ENCODE measurements at places on chromosomes 7 and 10.

GRCh38 chr10:71635867-71636266 lies 83.7 kb downstream of the C10orf105 start:
- no peak for DNase-seq

- DNase-seq: no peak
Measured at GRCh38 chr10:8462565-8462964, 408.1 kb downstream of the GATA3 start.

DNA sequence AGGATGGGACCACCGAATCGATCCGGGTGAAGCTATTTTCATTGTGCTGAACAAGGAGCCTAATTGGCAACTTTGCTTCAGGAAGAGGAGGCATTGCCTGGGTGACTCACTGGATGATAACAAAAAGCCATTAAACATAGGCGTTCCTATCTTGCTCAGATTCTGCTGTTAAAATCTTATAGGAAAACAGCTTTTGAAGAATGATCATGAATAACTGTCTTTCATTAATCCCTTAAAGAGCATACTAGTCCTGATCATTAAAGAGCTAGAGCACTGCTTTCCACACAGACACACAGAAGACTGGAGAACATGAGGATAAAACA lies 174.2 kb upstream of the IMMP2L start:
- DNase-seq: no peak

DNA sequence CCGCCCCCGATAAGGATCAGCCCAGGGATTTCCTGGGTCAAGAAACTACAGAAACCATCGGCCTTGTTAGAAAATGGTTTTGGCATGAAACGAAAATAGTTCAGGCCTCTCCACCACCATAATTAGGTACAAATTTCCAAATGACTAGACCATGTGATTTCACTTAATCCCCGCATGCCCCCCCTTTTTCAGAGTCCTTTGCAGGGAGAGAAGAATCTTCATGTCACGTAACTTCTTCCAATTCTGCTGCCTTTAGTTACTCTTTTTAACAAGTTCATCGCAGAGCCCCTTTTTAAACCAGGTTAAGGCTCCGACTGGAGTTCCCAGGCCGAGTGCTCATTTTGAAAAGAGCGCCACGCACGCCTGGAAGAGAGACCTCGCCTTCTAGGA lies 3.4 kb downstream of the PDGFA start:
- no peak for DNase-seq

- DNase-seq: no peak
Measured at GRCh38 chr7:233249-234035, 41.1 kb downstream of the FAM20C start.

- no peak for DNase-seq
Measured at GRCh38 chr7:155166673-155167370, 96.7 kb downstream of the HTR5A start.

- no peak for DNase-seq
Measured at GRCh38 chr10:123013456-123014419, 4.9 kb downstream of the ACADSB start.

- no peak for DNase-seq
Measured at GRCh38 chr10:88386204-88386788, 196.8 kb downstream of the RNLS start.

DNA sequence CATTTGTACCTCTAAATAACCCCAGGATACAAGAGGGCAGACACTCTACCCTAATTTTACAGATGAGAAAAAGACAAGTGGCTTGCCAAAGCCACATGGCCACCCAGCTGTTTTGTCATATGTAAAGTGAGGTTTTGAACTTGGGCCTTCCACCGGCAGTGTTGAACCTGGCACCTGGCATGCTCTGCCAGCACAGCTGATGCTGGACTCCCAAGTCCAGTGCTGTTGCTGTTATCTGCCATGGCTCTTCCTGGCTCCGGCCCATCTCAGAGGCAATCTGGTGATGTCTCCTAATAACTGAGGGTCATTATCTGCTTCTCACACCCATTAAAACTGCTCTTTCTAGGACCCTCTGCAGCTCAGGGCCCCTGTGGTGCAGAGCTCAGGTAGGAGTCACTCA lies 25.0 kb downstream of the BCCIP start:
- no peak for DNase-seq

- no peak for DNase-seq
Measured at GRCh38 chr10:32964270-32964669, 6.2 kb upstream of the ITGB1 start.

GRCh38 chr10:22427890-22428571 lies 82.7 kb downstream of the SPAG6 start:
- DNase-seq: peak; percentile 24

DNA sequence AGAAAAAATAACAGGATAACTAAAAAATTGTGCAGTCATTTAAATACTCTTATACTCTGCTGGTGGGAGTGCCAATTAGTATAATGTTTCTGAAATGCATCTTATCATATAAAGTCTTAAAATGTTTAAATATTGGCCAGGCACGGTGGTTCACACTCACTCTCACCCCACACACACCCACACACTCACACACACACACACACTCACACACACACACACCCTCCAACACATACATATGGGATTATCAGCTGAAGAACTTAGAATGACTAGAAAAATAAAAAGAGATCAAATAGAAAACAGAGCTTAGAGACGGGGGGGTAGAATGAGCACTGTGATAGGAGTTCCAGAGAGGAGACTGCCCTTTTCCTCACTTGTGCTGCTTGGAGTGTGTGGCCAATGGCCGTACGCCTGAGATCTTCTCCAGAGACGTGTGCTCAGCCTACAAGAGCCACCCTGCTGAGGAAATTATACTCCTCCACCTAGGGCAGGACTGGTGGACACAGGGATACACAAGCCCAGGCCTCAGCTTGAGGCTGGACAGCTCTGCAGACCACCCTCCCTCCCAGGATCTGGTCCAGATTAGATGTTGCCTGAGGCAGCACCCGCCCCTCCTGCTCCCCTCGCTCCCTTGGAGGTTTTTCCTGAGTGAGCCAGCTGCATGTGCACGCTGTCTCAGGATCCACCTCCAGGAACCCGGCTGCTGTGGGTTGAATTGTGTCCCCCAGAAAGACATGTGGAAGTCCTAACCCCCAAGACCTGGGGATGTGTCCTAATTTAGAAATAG lies 26.5 kb upstream of the PRKAG2 start:
- DNase-seq: no peak

DNA sequence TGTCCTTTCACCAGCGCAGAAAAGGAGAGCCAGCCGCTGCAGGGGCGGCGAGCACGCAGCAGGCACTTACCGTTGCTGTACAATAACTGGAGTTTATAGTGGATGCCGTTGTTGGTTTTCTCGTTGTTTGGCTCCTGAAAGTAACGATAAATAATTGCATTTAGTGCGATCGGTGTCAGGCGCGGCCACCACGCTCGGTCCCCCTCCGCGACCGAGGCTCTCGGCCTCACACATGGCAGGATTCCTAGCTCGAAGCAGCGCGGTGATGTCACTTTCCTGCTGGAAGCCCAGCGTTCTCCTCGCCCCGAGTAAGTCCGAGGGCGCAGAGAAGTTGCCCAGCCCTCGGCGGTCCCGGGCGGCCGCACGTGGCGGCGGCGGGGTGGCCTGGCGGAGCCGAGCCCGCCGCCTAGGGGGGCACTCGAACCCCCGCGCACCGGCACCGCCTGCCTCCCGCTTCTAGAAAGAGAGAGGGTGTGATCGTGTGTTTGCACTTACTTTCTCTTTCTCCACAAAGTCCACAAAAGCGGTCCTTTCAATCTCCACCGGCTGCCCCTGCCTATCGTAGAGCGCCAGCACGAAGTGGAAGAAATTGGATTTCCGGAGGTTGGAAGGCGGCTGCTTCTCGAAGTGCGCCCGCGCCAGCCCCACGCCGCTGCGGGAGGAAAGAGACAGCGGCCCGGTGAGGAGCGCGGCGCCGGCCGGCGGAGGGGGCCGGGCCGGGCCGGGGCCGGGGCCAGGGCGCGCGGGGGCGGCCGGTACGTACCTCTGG lies 1.0 kb downstream of the EBF3 start:
- no peak for DNase-seq

DNA sequence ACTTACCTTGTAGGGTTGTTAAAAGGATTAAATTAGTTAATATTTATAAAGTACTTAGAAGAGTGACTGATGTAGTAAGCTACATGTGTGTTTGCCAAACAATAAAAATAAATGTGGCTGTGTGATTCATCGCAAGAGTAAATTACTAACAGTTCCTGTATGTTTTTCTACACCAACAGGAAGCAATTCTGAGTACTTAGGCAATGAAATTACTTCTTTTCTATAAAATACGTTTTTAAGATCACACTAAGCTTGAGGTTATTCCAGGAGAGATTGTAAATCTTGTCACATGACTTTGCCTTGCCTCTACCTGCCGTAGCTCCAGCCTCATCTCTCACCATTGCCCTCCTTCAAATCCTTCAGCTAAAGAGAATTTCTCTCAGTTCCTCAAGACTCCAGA lies 18.1 kb upstream of the GSTK1 start:
- no peak for DNase-seq

DNA sequence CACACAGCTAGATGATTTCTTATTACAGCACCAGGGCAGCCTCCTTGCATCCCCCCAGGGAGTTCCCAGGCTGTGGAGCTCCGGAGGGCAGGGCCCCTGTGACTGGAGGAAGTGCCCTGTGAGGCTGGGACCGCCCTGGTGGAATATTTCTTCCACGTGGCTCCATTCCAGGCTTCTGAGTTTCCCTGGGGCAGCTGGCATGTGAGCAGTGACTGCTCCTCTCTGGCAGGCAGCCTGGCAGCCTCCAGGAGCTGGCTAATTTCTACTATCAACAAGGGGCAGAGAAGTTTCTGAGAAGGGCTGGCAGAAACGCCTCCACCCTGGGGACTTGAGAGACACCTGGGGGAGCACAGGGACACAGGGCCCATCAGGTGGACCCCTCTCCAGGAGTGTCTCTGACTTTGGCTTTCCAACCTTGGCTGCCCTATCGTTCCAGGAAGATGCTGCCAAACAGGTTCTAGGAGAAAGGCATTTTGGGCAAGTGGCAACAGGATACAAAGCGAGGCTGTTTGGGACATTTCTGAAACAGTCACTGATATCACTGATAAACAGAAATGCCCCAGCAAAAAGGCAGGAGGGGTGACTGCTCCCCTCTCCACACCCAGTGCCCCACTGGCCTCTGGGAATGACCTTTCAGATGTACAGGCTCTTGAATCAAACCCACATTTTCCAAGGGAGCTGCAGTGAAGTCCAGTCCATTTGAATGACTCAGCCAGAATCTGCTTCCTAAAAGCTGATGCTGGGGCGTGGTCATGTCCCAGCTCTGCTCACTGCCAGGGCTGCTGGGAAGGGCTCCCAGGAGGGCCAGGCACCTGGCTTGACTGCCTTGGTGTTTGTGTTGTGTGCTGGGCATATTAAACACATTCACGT lies 16.1 kb downstream of the MYOF start:
- DNase-seq: no peak

DNA sequence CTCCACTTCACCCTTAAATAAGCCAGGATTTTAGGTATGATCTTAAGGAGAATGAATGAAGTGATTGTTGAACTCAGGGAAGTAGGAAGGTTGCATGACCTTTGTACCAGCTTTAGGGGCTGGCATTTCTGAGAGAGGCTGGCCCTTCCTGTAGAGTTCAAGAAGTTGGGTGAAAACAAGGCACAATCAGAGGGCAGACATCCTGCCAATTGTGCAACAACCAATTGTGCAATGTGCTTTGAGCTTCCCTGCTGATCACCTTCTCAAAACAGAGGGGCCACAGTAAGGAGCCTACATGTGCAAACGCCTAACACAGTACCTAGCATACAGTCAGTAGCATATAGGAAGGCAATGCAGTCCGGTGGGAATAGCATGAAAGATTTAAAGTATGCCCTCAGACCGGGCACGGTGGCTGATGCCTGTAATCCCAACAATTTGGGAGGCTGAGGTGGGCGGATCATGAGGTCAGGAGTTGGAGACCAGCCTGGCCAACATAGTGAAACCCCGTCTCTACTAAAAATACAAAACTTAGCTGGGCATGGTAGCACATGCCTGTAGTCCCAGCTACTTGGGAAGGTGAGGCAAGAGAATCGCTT lies 5.4 kb downstream of the CPVL start:
- DNase-seq: no peak

- no peak for DNase-seq
Measured at GRCh38 chr7:101245147-101245668, 327 bp upstream of the FIS1 start.

Measured in NCI-H187 treated with DMSO at 0.1 percent for 48 hours (cell line).